NCI-H69 (cell line): ENCODE measurements at places on chromosomes 2 and 18.

DNA sequence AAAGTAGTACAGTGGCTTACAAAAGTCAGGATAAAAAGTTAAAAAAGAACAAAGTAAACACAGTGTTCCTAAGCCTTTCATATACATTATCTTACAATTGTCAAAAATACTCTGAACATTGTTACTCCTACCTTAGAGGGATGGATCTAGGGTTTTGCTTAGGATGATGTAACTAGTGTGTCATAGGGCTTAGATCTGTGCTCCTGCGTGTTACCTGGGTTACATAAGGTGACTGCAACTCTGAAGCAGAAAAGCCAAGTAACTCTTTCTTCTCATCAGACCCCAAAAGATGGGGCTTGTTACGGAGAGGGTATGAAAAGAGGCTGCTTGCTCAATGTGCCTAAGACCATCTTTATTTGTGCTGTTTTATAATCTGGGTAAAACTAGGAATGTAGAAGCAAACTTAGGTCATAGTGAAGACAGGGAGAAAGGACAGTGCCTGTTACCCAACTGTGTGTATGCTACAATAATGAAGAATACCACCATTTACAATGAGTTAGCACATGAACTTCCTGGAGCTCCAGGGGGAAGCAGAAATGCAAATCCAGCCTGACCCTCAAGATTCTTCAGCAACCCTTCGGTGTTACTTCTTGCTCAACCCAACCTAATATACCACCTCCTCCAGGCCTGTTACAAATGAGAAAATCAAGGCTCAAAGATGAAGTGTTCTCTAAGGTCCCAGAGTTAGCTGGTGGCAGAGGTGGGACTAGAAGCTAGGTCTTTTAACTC is 42.0 kb upstream of the STK17B start:
- DNase-seq: no peak

DNA sequence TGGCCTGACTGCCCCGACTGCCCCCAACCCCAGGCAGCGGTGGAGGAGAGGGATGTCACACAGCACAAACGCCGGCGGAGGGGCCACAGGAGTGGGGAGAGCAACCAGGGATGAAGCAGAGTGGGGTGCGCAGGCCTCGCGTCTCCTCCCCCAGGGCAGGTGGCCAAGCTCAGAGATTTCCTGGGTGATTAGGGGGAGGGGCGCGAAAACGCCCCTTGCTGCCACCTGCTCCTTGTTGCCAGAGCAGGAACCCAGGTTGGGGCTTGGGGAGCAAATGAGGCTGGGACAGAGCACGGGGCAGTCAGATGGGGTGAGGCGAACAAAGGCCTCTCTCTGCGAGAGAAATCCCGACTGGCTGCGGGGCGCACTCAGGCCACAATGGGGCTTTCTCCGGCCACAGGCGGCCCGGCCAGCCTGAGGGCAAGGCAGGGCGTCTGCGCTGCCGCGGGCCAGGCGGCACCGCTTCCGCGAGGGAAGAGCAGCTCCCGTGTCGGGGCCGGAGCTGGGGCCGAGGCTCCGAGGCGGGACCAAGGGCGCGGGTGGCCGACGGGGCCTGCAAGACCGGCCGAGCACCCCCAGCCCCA is 11.5 kb downstream of the TEX44 start:
- peak; percentile 76 for DNase-seq

DNA sequence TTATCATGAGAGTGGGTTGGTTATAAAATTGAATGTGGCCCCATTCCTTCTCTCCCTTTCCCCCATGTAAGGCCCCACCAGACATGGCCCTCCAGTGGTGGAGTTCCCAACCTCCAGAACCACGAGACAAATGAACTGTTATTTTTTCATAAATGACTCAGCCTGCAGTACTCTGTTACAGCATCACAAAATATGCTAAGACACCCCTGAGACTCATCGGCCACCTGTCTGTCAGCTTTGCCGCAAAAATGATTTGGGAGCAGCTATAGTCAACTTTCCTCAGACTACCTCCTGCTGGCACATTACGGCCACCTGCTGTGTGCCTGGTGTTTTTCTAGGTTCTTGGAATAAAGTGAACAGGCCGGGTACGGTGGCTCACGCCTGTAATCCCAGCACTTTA is 21.4 kb upstream of the C1QL2 start:
- no peak for DNase-seq

- DNase-seq: no peak
Observed at GRCh38 chr2:27681841-27682240, 18.2 kb downstream of the SLC4A1AP start.

DNA sequence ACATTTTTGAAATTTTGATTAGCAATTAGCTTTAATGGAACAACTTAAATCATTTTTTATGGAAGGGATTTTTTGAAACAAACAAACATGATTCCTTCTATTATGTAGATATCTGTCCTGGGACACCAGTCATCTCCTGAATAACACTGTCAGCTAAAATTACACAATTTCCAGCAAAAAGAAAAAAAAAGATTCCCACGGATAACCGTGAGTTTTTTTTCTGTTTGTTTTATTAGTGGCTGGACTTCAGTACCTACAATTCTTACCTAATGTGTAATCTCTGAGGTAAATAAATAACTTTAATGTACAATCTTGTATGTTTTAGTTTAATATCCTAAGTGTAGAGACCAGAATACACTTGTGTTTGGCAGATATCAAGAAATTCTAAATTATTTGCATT is 126.6 kb upstream of the KYNU start:
- no peak for DNase-seq
